Endothelial cell of umbilical vein (primary cell): ENCODE measurements at places on chromosomes 4 and X. TPM values are rescaled to one million over a fixed set of nuclear protein-coding genes. Genes with fewer than 3 reads are reported as not detected.

The PHOX2B gene
- total RNA-seq, result not detected in 2 replicates

The XK gene
- 0.07 TPM in 1 of 2 replicates, not detected in the other for total RNA-seq

The VCX2 gene
- total RNA-seq, result not detected in 2 replicates

DNA sequence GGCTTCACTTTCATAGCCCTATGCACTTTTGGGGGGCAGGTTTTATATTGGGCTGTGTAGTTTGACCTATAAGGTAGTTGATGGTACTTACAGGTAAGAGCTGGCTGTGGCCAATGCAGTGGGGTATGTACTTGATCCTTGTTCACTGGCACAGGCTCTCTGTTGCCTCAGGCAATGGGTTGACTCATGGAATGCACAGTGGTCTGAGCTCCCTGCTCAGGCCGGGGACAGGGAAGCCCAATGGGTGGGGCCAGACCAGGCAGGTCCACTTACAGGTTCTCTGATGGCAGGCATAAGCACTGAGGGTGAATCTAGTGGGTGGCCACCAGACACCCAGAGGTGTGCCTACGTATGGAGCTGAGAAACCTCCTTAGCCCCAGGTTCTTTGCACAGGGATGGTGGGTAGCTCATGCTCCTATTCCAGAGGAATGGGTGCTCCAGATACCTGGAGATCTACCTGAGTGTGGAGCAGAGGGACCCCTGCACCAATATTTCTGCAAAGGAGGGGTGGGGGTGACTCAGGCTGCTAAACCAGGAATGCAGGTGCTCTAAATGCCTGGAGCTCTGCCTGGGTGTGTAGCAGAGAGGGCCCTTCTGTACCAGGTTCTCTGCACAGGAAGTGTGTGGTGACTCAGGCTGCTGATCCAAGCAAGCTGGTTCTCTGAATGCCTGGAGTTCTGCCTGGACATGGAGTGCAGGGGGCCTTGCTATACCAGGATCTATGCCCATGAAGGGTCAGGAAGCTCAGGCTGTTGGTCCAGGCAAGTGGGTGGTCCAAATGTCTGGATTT, 52.3 kb downstream of the IL1RAPL2 start:
- no peaks in the 10 kb centered on the region for H3K36me3 ChIP-seq
- no peak overlapping the region for H3K27ac ChIP-seq
- no peaks in the 10 kb centered on the region for H3K27me3 ChIP-seq
- DNase-seq, result no peak

DNA sequence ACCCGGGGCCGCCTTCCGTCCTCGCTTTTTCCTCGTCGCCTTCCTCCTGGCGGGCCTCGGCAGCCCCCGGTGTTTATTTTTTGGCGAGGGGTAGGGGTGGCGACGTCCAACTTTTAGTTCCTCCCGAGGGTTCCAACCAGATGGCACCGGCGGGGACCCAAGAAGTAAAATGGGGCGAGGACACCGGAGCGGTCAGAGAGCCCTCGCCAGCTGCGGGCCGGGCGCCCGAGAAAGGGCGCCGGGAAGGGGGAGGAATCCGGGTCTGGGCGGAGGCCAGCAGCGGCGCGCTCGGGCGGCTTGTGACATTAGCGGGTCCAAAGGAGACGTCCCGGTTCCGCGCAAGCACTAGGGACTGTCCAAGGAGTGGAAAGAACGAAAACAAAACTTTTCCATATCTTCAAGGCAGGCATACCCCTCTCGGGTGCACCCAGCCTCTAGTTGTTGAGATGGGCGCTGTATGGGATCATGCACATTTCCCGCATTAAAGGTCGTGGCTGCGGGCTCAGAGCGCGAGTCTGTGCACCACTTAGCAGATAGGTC, 691 bp upstream of the USP46 start:
- H3K36me3 ChIP-seq, result no peaks in the 10 kb centered on the region
- peak overlapping the region; percentile 81 for H3K27ac ChIP-seq
- peak overlapping the region; percentile 88 for H3K4me3 ChIP-seq
- H3K4me1 ChIP-seq, result peaks cover 13% of the 10 kb centered on the region

- no peaks in the 10 kb centered on the region for H3K36me3 ChIP-seq
- no peaks in the 10 kb centered on the region for H3K27me3 ChIP-seq
- no peaks in the 10 kb centered on the region for H3K4me1 ChIP-seq
- DNase-seq, result no peak
- H3K27ac ChIP-seq, result no peak overlapping the region
Measured at GRCh38 chr4:654503-654845, 19.6 kb downstream of the ATP5ME start.

- H3K4me3 ChIP-seq, result no peak overlapping the region
- DNase-seq, result peak; percentile 26
- H3K27me3 ChIP-seq, result no peaks in the 10 kb centered on the region
- no peaks in the 10 kb centered on the region for H3K4me1 ChIP-seq
Measured at GRCh38 chr4:53781629-53782457, 190.6 kb upstream of the LNX1 start.

DNA sequence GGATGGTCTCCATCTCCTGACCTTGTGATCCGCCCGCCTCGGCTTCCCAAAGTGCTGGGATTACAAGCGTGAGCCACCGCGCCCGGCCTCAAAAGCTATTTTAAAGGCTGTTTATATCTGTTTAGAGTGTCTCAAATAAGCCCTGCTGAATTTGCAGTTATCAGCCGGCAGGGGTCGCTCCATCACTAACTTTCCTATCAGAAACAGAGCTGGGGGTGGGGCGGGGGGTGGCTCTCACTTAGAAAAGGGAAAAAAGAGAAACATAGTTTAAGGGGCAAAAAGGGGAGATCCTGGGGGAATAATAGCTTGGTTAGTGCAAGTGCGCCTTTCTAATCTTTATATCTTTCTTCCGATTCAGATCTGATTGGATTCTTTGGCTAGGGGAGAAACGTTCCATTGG, 450.7 kb downstream of the UBE2NL start:
- no peak overlapping the region for H3K27ac ChIP-seq
- no peaks in the 10 kb centered on the region for H3K27me3 ChIP-seq
- no peaks in the 10 kb centered on the region for H3K36me3 ChIP-seq

GRCh38 chrX:53356186-53356585, 66.3 kb downstream of the SMC1A start:
- H3K4me3 ChIP-seq, result no peak overlapping the region
- no peaks in the 10 kb centered on the region for H3K36me3 ChIP-seq
- H3K27me3 ChIP-seq, result no peaks in the 10 kb centered on the region
- no peak overlapping the region for H3K27ac ChIP-seq

GRCh38 chrX:136029766-136030165, 44.5 kb downstream of the SLC9A6 start:
- H3K36me3 ChIP-seq, result no peaks in the 10 kb centered on the region
- peak overlapping the region; percentile 87 for H3K27ac ChIP-seq
- H3K4me3 ChIP-seq, result no peak overlapping the region
- no peaks in the 10 kb centered on the region for H3K27me3 ChIP-seq
- peaks cover 18% of the 10 kb centered on the region for H3K4me1 ChIP-seq

DNA sequence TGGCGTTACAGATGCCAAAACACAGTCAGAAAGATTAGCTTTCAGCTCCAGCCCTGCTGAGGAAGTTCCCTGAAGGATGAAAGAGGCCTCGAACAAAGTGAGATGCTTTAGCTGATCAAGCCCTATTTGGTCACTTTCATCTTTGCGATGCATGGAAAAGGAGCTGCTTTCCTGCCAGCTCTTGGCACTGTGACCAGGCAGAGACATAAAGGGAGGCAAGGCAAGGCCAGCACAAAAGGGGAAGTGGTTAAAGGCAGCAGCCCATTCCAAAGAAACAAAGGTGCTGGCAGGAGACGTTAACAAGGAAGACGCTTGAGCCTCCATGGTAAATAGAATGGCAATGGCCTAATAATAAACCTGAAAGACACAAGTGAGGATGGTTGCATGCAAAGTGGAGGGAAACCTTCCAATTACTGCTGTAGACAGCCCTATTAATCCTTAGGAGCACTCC, 617.1 kb upstream of the INTU start:
- H3K27ac ChIP-seq, result no peak overlapping the region
- no peak for DNase-seq
- H3K4me3 ChIP-seq, result no peak overlapping the region
- H3K4me1 ChIP-seq, result no peaks in the 10 kb centered on the region
- H3K27me3 ChIP-seq, result no peaks in the 10 kb centered on the region

DNA sequence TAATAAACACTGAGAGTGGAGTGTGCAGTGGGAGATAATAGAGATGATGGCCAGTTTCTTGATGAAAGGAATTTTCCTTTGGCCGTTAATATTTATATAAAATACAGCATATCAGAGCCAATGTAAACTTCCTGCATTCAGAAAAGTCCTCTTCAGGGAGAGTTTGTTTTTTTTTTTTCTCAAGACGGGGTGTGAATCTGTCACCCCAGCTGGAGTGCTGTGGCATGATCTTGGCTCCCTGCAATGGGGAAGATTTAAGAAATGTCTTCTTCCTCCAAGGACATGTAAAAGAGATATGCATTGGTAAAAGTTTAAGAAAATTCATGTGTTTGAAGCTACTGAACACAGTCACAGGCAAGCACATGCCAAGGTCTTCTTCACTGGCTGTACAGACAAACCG, 25.4 kb upstream of the TBC1D9 start:
- no peak overlapping the region for H3K27ac ChIP-seq
- no peaks in the 10 kb centered on the region for H3K4me1 ChIP-seq
- DNase-seq, result peak; percentile 12
- H3K4me3 ChIP-seq, result no peak overlapping the region

GRCh38 chr4:120630427-120630826, 292.1 kb downstream of the PRDM5 start:
- DNase-seq, result no peak
- no peak overlapping the region for H3K4me3 ChIP-seq
- no peak overlapping the region for H3K27ac ChIP-seq
- no peaks in the 10 kb centered on the region for H3K36me3 ChIP-seq
- no peaks in the 10 kb centered on the region for H3K27me3 ChIP-seq

DNA sequence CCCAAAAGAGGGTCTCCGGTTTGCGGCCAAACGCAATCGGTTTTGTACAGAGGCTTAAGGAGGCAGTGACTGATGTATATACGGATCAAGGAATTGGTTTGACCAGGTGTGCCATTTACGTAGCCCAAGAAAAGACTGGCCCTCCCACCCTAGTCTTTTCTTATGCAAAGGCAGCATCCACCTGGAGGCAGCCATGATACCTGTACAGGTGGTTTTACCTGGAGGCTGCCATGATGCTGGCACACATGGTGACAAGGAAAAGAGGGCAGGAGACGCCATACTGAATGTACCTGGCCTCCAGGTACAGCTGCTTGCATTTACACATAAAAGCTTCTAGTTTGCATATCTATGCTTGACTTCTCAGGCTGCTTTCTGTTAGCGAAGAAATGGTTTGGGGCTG, 917.7 kb upstream of the INTU start:
- no peak overlapping the region for H3K4me3 ChIP-seq
- no peak overlapping the region for H3K27ac ChIP-seq
- H3K27me3 ChIP-seq, result no peaks in the 10 kb centered on the region
- no peaks in the 10 kb centered on the region for H3K36me3 ChIP-seq
- H3K4me1 ChIP-seq, result no peaks in the 10 kb centered on the region

DNA sequence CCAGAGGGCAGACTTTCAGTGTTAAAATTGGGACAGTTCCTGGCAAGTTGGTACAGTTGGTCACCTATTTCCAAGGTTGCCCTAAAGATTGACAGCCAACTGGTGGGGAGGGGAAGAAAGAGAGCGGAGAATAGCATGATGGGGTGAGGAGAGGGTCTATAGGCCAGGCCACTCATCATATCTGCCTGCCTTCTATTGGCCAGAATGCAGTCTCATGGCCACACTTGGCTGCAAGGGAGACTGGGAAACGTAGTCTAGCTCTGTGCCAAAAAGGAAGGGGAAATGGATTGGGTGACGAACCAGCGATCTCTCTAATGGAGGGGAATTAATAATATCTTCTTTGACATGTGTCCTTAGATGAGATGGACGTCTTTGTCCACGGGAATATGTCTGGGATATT, 197.4 kb upstream of the ATP6AP2 start:
- H3K27me3 ChIP-seq, result no peaks in the 10 kb centered on the region
- peaks cover 2% of the 10 kb centered on the region for H3K4me1 ChIP-seq
- no peaks in the 10 kb centered on the region for H3K36me3 ChIP-seq
- no peak for DNase-seq

DNA sequence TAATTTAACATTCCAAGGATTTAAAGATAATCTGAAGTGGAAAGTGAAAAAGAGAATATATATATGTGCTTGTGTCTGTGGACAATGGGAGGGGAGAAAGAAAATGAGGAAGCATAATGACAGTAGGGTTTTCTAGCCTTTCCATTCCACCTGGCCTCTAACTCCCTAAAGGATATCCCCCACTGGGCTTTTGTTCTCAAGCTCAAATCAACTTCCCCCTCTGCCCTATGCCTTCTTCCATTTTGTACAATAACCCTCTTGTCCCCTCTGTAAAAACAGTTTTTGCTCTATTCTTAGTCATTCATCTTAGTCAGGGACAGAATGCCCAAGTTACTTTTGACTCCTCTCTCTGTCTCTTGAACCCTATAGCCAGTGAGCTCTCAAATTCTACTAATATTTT, 23.6 kb downstream of the ANTXR2 start:
- no peak overlapping the region for H3K4me3 ChIP-seq
- no peaks in the 10 kb centered on the region for H3K4me1 ChIP-seq
- H3K27ac ChIP-seq, result no peak overlapping the region
- no peak for DNase-seq

DNA sequence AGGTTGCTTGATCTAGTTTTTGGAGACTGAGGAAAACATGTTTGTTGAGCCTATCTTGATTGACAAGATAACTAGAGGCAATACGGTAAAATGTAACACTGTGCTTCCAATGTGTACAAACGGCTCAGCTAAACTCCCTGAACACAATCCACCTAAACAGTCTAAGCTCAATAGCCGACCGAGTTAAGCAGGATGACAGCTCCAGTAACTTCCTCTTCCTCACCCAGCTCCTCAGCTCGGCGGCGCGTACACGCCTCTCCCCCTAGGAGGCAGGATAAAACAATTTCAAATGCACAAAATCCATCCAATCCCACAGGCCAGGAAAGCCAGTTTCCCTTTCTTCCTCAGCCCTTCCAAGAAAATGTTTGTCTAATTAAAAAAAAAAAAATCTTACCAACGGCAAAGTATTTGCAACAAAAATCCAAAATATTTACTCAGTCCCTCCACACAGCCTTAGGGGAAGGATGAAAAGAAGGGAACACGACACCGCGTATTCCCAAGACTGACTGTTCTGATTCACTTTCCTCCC, 1.0 kb downstream of the CNOT6L start:
- peaks cover 28% of the 10 kb centered on the region for H3K4me1 ChIP-seq
- no peaks in the 10 kb centered on the region for H3K27me3 ChIP-seq
- H3K4me3 ChIP-seq, result peak overlapping the region; percentile 96
- H3K36me3 ChIP-seq, result no peaks in the 10 kb centered on the region
- H3K27ac ChIP-seq, result peak overlapping the region; percentile 85
- DNase-seq, result peak; percentile 88

- H3K4me3 ChIP-seq, result no peak overlapping the region
- peaks cover 4% of the 10 kb centered on the region for H3K4me1 ChIP-seq
- H3K36me3 ChIP-seq, result no peaks in the 10 kb centered on the region
- peak; percentile 71 for DNase-seq
- H3K27ac ChIP-seq, result peak overlapping the region; percentile 22
Measured at GRCh38 chrX:154526901-154527675, 11.1 kb upstream of the FAM3A start.

DNA sequence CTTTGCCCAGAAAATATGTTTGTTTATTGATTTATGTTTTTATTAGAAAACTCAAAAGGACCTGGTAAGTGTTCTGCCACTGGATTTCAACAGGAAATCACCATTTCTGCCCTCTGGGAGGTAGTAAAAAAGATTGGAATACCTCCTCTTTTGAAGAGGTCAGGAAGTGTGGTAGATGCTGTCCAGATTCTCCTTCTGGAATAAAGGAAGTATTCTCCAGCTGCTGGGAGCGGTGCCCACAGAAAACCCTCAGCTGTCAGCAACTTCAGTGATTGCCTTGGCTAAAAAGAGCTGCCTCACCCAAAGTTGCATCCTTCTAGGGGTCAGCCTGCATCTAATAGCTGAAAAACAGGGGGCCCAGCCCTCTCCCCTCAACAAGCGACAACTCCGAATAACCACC, 13.8 kb upstream of the ZNF674 start:
- no peaks in the 10 kb centered on the region for H3K4me1 ChIP-seq
- no peak for DNase-seq
- no peaks in the 10 kb centered on the region for H3K36me3 ChIP-seq
